ENCODE measurements at places on chromosomes 13 and 19.

DNA sequence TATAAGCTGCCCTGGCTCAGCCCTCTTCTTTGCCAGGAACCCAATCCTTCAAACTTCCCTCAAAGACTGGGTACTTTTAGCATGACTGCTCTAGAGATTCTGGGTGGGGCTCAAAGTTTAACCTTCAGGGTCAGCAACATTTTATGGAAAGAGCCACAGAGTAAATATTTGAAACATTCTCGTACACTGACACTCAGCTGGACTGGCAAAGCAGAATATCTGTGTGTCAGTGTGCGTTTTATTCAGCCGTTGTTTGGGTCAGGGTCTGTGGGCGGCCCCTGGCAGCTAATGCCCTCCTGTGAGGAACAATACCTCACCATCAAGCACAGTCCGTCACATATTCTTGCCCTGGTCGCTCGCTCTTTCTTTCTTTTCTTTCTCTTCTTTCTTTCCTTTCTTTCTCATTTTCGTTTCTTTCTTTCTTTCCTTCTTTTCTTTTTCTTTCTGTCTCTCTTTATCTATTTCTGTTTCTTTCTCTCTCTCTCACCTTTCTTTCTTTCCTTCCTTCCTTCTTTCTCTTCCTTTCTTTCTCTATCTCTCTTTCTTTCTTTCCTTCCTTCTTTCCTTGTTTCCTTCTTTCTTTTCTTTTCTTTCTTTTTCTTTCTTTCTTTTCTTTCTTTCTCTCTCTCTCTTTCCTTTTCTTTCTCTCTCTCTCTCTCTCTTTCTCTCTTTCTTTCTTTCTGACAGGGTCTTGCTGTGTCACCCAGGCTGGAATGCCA, 10.7 kb downstream of the DPRX start:
- no peak for DNase-seq

- no peak for DNase-seq
Observed at GRCh38 chr13:60226507-60226906, 62.8 kb upstream of the DIAPH3 start.

DNA sequence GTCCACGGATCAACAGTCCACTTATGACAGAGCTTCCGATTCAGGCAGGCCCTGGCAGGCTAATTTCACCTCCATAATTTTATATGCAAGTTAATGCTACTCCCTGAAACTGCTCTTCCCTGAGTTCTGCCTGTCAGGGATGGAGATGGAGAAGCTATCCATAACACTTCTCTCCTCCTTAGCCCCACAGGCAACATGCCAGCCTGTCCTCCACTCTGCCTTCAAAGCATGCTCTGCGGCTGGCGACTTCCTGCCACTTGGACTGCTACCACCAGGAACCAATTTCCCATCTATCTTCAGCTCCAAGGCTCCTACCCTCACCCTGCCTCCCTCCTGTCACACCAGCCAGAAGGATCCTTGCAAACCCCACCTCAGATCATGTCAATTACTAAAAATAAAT, 35.4 kb downstream of the GSX1 start:
- no peak for DNase-seq

- DNase-seq, result no peak
Observed at GRCh38 chr13:100274942-100275506, 186.1 kb downstream of the PCCA start.

DNA sequence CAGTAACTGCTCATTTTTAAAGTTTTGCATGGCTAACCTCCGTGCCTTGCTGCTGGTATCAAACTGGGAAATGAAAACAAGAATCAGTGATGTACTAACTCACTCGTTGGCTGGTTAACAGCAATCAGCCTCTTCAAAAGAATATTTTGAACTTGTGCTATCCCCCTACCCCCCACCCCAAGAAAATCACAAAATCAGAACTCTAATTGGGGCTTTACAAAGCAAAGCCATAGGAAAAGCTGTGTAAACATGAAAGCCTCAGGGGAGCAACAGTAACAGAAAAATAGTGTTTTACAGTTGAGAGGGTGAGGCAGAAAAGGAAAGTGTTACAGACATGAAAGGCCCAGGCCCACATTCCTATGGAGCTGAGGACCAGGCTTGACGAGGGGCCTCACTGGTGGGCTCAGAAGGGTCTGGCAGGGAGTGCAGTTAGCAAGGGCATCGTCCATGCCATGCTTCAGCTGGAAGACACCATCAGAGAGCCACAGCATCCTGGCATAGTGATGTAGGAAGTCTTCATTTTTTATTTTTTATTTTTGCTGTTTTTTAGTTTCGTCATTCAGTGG, 217.6 kb downstream of the PCCA start:
- DNase-seq, result no peak

GRCh38 chr13:50069261-50069660, 54.0 kb downstream of the KCNRG start:
- DNase-seq, result no peak

DNA sequence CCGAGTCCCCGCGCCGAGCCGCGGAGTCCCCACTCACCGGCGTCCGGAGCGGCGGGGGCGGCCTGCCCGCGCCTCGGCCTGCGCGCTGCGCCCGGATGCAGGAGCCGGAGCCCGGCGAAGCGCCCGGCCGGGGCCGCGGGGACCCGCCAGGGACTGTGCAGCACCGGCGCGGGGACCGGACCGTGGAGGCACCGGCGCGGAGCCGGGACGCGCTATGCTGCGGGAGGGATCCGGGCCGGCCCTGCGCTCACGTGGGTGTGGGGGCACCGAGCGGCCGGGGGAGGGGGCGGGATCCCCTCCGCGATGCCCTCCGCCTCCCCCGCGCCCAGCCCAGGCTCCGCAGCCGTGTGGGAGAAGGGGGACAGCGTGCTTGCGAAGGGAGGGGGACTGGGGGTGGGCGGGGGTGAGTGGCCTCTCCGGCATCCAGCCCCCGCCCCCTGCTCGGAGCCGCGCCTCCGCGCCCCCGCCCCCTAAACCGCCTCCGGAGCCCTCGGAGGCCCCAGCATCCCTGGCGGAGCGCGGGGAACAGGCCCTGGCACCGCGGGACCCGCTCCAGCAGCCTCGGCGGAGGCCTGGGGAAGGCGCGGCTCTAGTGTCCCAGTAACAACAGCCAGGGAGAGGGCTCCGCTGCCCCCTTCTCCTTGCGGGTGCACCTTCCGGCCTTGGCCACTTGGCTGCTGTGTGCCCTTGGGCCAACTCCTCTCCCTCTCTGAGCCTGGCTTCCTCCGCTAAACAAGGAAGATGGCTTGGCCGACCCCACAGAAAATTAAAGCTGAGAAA, at the start of gene SLC1A6:
SLC1A6 (minus strand) TSS at position 389 of the 780 bp plus-strand sequence. CDS start 6,954 bp downstream, outside the sequence.
- no peak for DNase-seq

GRCh38 chr13:83975655-83976165, 93.4 kb upstream of the SLITRK1 start:
- no peak for DNase-seq

GRCh38 chr13:100476963-100477362, 111.6 kb downstream of the GGACT start:
- DNase-seq, result no peak

- DNase-seq, result no peak
Observed at GRCh38 chr19:2191456-2192310, 27.9 kb downstream of the DOT1L start.

DNA sequence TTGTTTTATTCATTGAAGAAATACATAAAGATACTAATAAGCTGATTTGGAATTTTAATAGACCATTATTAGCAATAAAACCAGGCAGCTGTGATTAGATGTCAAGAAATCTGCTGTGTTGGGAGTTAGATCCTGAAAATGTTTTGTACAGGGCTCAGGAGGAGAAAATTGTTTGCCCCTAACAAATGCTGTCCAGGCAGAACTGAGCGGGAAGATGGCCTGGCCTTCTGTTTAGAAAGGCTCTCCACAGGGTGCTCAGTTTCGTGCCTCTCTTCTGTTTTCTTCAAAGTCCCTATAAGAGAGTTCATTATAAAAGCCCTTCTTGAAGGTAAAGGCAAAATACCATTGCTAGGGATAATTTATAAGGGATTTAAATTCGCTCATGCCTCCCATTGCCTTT, 64.1 kb downstream of the ERCC5 start:
- no peak for DNase-seq

DNA sequence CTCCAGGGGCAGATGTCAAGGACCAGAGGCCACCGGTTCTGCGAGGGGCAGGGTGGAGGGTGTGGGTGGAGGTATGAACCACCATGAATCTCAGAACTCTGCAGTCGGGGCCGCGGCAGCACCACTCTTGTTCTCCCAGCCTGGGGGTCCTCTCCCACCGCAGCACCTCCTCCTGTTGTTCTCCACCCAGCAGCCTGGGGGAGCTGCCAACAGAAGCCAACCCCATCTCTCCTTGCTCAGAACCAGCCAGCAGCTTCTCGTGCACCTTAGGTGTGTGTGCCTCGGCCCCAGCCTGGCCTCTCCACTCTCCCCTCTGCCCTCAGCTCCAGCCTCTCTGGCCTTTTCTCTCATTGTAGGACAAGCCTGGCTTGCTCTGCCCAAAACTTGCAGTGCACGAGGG, 31.9 kb upstream of the CCNE1 start:
- no peak for DNase-seq

DNA sequence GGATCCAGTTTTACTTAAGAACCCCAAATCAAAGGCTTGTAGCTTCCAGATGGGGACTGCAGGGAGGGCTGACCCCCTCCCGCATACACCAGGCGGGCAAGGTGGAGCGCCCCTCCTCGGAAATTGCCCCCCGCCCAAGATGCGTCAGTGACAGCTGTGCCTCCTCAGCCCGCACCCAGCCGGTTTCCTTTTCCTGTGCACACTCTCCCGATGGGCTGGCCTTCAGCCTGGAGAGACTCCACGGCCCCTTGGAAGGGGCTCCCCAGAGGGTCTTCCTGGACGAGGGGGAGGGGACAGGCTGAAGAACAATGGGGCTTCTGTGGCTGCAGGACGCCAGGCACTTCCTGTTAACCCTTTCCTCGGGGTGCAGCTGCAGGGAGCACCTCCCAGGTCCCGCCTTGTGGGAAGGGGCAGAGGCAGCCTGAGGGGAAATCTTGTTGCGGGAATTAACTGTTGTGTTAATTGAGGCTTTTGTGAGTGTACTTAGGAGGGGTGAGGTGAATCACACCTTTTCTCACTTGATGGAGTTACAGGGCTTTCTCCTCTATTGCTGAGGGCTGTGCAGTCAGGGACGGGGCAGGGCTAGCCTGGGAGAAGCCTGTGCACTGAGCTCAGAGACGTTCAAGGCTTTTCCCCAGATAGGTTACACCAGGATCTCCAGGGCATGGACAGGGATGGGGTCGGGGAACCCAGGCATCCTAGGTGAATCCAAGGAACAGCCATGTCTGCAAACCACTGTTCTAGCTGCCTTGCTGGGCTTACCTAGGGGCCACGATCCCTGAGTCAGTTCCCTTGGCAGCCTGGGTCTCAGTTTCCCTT, 14.3 kb downstream of the IER2 start:
- peak; percentile 76 for DNase-seq

DNA sequence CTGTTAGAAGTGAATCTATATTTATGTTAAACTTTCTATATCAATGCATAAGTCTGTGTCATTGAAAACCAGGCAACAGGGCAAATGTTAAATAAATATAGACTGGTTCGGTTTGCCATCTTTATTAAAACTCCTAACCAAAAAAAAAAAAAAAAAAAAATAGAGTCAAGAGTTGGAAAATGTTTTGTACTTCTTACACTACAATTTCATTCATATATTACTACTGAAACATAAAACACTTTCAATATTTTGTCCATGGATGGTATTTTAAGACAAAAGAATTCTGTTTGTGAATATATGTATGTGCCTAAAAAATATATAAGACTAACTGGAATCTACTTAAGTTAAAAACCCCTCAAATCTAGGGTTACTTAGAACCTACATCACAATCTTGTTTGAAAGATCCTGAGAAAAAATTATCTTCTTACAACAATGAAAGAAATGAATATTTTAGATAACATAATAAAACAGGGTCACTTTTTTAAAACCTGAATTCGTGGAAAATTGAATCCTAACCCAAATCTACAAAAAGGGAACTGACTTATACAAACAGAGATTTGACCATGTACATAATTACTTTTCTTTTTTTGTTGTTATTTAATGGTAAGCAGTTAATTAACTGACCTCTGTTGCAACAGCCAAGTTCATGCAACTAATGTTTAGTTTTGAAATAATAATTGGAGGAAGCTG, 5.1 kb downstream of the DACH1 start:
- no peak for DNase-seq

All from ureter (tissue), 1 donor.